SK-N-MC (cell line): ENCODE measurements at places on chromosomes 4 and X.

GRCh38 chrX:151711154-151711553 lies 4.7 kb upstream of the FATE1 start:
- DNase-seq = no peak

GRCh38 chr4:138996090-138996489 lies 19.5 kb upstream of the NOCT start:
- DNase-seq = no peak

DNA sequence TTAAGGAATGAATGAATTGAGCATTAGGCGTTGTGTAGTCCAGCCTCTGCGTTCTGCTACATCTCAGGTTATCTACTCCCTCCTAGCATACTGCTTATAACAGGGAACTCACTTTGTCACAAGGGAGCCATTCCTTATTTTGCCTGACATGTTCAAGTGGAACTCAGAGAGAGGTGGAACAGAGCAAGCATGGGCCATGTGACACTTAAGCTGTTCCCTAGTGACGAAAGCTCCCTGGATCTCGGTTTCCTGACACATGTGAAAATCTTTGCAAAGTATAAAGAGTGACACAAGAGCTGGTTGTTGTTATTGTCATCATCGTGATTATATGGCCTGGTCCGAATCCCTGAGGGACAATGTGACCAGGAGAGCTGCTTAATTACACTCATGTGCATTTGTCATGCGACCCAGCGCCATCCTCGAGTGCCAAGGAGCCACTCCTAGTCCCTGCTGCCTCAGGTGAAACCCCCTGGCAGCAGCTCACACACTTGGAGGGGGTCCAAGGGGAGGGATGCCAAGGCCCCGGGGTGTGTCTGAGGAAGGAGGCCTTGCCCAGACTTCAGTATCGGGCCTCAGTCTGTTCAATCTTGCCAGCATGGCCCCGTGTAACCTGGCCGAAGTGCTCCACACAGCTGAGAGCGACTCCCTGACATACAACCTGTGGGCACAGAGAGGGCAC lies 98.5 kb upstream of the MAP3K15 start:
- no peak for DNase-seq

DNA sequence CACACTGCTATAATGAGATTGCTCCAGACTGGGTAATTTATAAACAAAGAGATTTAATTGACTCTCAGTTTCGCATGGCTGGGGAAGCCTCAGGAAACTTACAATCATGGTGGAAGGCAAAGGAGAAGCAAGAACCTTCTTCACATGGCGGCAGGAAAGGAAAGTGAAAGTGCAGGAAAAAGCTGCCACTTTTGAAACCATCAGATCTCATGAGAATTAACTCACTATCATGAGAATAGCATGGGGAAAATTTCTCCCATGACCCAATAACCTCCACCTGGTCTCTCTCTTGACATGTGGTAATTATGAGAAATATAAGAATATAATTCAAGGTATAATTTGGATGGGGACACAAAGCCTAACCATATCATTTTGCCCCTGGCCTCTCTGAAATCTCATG lies 884.2 kb downstream of the GLUD2 start:
- DNase-seq = no peak

- no peak for DNase-seq
Measured at GRCh38 chrX:49001521-49002090, 458 bp downstream of the GRIPAP1 start.

DNA sequence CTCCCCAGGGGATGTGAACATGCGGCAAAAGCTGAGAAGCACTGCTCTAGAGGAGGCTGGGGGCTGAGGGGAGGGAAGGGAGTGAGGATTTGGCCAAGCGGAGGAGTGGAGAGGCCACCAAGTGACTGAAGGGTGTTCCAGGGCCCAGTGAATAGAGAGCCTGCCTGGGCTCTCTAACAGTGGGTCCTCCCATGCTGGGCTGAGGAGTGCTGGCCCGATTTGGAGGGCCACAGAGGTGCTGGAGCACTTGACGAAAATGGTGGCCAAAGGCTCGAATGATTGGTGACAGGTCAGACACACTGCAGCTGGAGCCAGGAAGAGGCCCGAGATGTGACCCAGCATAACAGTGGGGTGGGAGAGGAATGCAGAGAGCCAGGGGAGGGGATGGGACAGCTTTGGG lies 37.5 kb upstream of the MAP3K15 start:
- DNase-seq = no peak

GRCh38 chrX:55796496-55796895 lies 78.9 kb downstream of the RRAGB start:
- DNase-seq = no peak

DNA sequence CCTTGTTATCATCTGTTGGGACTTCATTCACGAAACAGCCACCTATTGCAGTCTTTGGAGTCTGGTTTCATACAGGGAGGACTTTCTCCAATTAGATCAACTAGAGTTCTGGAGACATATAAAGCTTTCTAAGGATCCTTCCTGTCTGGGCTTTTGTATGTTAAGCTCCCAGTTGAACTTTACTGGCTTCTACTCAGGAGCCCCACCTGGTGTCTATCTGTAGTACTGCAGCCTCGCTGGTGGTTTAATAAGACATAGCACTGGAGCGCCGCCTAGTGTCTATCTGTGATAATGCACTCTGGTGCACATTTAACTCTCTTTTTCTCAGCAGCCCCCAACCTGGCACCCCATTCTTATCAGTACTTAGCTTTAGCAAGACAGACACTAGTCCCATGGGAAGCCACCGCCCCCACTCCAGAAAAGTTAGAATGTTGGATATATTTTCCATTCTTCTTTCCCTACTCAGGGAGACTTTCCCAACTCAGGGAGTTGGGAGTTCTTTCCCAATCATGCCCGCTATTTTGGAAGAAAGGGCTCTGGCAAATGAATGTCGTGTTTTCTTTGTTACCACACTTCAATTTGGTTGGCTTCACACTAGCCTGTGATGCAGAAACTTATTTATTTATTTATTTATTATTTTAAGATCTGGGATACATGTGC lies 36.9 kb upstream of the SYTL4 start:
- peak; percentile 55 for DNase-seq

DNA sequence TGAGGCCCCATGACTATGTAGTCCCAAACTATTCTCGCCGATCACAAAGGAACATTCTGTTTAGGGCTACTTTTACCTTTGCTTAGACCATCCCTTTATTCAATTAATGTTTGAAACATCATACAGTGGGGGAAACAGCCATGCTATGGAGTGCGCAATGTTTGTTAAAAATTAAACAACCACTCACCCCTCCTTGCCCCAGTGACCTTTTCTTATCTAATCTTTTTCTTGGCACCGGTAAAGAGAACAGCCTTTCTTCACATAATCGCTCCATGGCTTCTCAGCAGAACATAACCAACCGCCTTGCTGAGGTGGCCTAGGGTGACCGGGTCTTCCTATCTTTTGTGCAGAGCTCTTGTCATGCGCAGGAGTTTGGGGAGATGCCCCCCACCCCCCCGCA lies 152.6 kb downstream of the VCX3A start:
- no peak for DNase-seq

DNA sequence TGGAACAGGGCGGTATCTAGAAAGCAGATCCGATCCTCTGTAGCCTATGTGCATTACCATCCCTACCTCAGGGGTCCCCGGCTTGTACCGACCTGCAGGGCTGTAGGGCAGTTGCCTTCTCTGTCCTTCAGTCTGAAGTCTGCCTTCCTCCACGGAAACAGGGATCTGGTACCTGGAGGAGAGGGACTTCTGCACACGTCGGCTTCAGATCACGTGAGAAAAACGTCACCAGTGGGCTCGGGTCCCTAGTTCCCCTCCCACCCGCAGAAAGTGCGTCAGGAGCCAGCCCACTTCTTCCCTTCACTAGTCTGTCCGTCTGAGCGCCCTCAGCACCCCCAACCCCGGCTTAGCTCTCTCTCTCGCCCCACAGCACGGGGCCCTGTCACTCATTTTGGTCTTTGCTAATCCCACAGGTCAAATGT lies at the start of gene TCEAL5:
Gene TCEAL5, minus strand, starts transcription at position 170 of the 422 bp plus-strand sequence. CDS start 2,187 bp downstream, outside the sequence.
- DNase-seq = no peak

DNA sequence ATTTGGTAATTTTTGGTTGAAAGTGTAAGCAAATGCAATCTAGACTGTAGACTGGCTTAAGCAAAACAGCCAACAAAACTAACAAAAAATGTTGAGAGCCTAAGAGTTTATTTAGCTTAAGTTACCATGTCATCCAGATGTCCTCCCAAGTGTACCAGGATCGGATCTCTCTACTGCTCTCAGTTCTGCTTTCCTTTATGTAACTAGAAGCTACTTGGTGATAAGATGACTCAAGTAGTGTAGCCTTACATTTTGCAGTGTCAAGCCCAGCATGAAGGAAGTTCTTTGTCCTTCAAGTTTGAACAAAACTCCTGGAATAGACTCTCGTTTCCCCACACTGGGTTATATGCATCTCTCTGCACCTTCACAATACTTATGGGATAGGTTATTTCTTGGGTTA lies 1500.0 kb downstream of the STIM2 start:
- no peak for DNase-seq

DNA sequence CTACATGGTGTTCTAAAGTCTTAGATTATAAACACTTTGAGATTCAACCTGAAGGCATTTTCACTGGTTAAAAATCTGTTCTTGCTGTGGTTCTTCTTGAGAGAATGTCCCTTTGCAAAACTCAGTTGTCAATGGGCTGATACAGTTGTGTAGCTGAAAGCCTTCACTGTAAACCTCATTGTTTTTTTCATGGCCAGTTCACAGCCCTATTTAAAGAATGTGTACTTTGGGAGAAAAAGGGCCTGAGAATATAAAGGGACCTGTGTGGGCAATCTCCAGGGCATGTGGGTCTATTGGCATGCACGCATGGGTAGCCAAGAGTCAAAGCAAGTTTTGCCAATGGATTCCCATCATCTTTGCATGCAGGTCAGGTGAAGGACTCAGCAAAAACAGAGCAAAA lies 7.8 kb upstream of the MAP7D3 start:
- no peak for DNase-seq

- no peak for DNase-seq
Measured at GRCh38 chrX:15761564-15762191, 23.6 kb downstream of the CA5B start.

DNA sequence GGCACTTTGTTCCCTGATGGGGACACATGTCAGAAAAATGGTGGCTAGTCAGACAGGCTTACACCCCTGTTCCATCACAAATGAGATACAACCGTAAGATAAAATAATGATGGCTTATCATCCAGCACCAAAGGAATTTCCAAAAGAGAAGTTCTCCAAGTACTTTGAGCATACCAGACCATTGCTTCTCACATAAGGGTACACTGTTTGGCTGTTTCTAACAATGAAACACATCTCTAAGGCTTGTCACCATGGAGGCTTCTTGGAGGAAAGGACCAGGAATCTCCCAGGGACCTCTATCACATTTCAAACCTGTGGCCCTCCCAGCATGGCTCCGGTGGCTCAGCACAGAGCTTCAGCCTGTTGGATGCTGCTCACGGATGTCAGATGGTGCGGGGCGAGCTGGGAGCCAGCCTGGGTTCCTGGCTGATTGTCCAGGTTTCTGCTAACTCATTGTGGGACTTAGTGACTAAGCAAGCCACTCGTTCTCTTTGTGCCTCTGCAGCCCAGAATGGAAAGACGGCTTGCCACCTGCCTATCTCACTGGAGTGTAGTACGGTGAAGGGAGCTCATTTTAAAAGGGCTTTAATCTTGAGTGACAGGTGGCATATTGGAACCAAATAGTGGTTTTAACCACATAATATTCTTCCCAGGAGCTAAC lies 54.5 kb downstream of the FHDC1 start:
- DNase-seq = no peak

GRCh38 chr4:104966349-104967033 lies 180.2 kb upstream of the TET2 start:
- DNase-seq = peak; percentile 32
